ENCODE measurements at places on chromosomes 7 and 10.

GRCh38 chr7:8119262-8119661, 142.7 kb downstream of the ICA1 start:
- DNase-seq = no peak

GRCh38 chr7:93055543-93056107, 62.2 kb downstream of the SAMD9 start:
- no peak for DNase-seq

- DNase-seq = no peak
These were observed 286.6 kb upstream of the C7orf33 start for GRCh38 chr7:148304083-148304335.

DNA sequence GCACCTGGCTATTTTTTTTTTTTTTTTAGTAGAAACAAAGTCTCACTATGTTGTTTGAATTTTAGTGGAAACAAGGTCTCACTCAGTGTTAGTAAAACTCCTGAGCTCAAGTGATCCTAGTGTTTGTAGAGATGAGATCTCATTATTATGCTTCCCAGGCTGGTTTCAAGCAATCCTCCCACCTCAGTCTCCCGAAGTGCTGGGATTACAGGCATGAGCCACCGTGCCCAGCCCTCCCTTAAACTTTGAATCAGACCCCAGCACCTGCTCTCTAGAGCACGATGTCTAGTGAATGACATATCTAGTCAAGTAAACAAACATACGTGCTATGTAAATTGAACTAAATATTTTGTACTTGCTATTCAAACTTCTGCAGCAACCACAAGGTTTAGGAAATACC, 105.6 kb upstream of the MYO3A start:
- DNase-seq = no peak

GRCh38 chr7:30743371-30744074, 8.4 kb upstream of the INMT start:
- DNase-seq = no peak
